Fibroblast of skin of left biceps (primary cell): ENCODE measurements at places on chromosomes 11 and 22.

DNA sequence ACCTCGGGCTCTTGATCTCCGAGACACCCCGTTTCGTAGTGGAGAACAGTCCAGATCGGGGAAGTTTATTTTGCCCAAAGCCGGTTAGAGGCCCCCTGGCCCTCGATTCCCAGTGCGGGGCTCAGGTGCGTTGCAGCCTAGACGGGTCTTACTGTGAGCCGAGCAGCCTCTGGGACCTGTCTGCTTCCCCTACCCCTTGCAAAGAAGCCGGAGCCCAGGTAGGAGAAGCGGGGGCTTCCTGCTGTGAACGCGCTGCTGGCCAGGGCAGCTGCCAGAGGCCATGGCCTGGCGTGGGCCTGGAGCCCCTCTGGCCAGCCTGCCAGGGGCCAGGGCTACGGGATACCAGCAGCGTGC is 621 bp downstream of the TSPO start:
- DNase-seq = no peak

GRCh38 chr11:5507933-5508305 is 1.8 kb downstream of the UBQLN3 start:
- no peak for DNase-seq

GRCh38 chr11:134668796-134669195 is 256.8 kb upstream of the B3GAT1 start:
- DNase-seq = no peak

DNA sequence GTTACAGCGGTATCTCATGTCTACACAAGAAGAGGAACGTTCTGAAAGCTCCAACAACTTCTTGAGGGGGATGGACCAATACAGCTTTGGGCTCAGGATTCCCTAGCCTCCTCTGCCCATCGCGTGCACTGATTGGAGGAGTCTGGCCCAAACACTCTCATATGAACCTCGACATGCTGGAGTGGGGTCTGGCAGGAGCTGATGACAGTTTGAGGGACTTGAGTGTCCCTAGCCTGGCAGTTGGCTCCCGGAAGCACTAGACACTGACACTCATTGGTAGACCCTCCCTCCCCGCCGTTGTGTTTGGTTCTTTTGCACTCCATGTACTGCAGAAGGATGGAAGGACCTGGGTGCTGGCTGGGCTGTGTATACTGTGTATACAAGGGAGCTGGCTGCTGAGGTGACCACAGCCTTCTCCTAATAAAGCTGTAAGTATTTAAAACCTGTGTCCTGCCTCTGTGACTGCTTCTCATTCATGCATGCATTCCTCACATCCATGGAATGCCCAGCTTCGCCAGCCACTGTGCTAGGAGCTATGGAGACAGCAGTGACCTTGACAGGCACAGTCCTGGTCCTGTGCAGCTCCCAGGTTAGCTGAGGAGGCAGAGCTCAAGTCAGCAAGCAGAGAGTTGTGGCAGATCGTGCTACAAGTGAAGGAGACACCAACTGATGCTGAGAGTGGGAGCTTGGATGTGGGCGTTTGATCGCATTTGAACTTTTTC is 27.9 kb downstream of the ADAMTS15 start:
- DNase-seq = no peak

GRCh38 chr11:76159983-76160661 is 46.2 kb downstream of the WNT11 start:
- DNase-seq = no peak

GRCh38 chr11:130787973-130788570 is 128.2 kb downstream of the SNX19 start:
- DNase-seq = no peak

DNA sequence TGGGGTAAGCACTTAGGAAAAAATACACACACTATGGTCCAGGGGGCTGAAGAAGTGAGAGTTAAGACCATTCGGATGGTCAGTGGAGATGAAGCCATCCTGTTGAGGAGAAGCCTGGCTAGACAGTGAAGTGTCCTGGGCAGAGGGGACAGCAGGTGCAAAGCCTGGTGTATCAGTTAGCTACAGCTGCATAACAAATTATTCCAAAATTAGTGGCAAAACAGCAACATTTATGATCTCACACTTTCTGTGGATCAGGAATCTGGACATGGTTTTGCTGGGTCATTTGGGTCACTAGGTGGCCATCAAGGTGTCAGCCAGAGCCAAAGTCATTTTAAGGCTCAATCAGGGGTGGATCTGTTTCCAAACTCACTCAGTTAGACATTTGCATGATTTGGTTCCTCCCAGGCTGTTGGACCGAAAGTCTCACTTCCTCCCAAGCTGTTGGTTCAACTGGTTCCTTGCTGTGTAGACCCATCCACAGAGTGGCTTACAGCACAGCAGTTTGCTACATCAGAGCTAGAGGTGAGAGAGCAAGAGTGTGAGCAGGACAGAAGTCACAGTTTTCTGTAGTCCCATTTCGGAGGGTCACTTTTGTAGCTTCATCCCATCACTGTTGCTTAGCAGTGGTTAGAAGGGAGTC is 80.1 kb upstream of the ALX4 start:
- DNase-seq = no peak

DNA sequence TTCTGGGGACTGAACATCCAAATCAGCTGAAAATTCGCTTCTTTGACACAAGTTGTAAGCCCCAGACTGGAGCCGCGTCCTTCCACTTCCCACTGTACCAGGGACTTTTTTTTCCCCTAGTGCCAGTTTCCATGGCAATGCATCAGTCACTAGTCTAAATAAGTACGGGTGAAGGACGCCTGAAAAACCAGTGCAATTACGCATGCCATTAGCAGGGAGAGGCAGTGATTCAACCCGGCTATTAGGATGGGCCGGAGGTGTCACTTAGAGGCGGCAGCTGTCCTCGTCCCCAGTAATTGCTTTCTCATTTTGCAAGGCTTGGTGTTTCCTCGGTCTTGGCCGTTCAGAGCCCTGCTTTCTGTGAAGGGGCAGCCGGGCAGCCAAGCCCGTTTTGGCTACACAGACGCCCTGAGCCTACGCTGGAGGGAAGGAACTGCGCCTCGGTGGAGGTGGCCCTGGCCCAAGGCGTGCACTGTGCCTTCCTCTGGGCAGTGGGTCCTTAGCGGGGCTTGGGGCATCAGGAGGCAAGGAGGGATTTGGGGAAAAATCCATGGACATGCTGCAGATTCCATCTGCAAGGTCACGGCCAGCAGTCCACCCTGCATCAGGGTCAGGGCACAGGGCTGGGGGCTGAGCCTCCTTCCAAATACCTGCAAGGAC is 319.7 kb downstream of the CTTN start:
- DNase-seq = no peak

DNA sequence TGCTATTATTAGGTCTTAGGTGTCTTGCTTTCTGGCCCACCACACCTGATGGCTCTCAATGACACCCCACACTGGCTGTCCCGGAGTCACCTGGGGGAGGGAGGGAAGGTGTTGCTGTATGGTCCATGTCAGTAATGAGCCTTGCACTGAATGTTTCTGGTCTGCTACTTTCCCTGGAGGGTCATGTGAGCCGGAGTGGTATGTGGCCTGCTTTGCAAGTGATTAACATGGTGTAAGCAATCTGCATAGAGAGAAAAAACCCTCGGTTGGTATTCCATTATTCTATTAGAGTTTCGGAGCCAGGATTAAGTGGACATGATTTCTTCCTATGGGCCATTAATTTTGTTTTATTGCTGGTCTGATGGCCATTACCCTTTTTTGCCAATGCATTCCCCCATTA is 63.9 kb downstream of the PKNOX2 start:
- no peak for DNase-seq

DNA sequence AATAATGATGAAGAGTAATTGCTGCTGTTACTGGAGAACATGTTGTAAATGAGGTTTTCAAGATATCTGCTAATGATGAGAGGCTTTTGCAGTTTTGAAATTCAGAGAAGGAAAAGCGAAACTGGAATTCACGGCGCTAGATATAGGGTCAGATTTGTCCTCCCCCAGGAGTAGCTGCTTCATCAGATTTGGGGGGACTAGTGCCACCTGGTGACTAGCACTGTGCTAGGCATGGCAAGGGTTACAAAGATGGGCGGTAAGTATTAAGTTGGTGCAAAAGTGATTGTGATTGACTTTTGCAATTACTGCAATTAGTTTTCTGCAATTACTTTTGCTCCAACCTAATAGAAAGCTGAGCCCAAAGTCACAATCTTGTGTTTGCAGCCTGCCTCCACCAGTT is 879.9 kb upstream of the TENM4 start:
- no peak for DNase-seq

DNA sequence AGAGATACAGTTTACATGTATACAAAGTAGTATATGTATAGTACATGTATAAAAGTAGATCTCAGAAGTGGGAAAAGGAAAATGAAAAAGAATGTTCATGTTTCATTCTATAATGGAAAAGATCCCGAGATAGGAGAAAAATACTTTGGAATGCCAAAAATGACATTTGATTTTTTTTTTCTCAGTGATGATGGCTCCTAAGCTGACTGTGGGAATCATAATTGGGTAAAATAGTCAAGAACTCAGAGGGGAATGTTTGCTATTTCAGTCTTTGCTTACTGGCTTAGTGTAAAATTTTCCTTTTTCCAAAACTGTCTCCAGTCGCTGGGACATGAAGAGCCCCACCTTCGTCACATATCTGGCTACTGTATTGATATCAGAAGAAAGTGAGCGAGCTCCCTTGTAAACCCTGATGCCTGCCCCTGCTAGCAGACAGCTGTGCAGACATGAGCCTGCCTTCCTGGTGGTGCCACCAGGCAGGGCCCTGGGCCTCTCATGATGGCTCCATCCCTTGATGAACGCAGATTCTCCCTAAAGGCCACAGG is 944.6 kb downstream of the NTM start:
- DNase-seq = no peak

GRCh38 chr11:32309530-32310213 is 125.7 kb downstream of the WT1 start:
- no peak for DNase-seq

GRCh38 chr22:22702237-22703202 is 58.1 kb downstream of the GGTLC2 start:
- DNase-seq = no peak

- DNase-seq = no peak
Observed at GRCh38 chr11:132980670-132981069, 551.6 kb downstream of the OPCML start.

GRCh38 chr11:36412781-36413383 is 97.2 kb downstream of the TRAF6 start:
- no peak for DNase-seq

GRCh38 chr11:130314184-130314749 is 450 bp downstream of the ZBTB44 start:
- no peak for DNase-seq

DNA sequence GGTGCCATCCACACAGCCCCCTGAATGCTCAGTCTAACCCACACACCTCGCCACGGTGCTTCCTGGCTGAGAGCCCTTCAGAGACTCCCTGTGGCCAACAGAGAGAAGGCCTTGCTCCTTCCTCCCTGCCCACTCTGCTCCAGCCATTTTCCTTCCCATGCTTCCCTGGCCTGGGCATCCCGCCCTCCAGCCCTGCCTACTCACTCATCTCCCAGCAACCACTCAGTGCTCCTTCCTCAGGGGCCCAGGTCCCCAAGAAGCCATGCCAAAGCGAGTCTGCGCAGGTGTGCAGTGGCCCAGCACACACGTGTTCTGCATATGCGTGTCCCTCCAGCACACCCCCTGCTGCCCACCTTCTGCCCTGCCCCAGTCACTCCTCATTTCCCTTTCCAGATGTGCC is 56.4 kb downstream of the NECTIN1 start:
- no peak for DNase-seq

- DNase-seq = no peak
Observed at GRCh38 chr11:5196731-5197130, 3.8 kb downstream of the OR51V1 start.

DNA sequence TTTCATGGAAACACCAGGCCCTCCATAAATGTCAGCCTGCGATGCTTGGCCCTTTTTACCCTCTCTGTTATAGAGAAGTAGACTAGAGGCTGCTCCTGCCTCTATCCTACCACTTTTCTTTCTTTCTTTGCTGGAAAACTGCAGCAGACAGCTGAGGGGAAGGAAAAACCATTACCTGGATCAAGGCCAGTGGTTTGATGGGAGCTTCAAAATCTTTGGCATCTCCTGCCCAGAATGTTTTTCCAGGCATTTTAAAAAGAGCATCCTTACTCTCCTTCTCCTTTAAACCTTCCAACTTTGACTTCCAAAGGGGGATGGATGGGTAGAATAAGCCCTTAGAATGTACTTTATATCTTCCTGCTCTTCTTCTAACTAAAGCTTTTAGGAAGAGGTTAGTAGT is 44.9 kb downstream of the EXT2 start:
- DNase-seq = no peak

- DNase-seq = no peak
Observed at GRCh38 chr11:44380009-44380313, 70.0 kb upstream of the ALX4 start.

DNA sequence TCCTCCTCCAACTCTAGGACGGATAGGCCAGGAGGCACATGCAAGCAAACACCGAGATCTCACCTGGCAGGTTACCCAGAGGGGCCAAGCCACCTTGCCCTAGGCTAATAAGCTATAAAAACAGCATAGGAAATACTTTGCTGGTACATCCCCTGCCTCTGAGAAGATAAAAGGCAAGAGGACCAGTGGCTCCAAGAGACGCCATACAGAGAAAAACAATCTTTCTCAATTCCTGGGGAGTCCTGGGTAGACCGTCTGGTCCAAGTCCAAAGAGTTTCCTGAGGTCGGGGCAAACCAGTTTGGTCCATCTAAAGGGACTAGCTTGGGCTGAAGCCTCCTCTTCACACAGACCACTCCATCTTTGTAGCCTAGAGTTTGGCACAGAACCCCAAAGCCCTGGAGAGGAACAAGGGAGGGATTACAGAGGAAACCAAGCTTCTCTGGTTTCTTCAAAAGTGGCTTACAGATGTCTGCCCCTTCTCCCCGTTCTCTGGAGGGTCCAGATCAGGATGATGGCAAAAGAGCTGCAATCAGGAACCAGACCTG is 40.4 kb downstream of the NUMA1 start:
- DNase-seq = no peak

DNA sequence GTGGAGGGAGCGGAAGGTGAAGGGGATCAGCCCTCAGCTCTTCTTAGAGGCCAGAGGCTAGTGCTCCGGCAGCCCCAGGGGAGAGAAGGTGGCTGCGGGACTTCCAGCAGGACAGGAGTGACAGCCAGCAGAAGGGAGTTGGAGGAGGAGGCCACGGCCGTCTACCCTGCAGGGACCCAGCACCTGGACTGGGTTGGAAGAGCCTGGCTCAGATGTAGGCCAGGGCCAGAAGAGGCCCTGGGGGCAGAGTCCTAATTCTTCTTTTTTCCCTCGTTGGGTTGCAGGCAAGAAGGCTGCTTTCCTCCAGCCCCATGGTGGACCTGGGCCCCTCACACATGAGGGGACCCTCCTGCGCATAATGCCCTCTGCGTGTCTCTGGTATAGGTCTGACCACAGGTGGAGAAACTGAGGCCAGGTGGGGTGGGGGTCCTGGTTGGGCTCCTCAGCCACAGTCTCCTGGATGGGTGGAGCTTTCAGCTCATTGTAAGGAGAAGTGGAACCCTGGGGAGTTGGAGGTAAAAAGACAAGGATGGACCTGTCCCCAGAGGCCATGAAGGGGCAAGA is 2.3 kb upstream of the MCAM start:
- no peak for DNase-seq

GRCh38 chr22:43289531-43289963 is 53.6 kb downstream of the SCUBE1 start:
- DNase-seq = no peak

DNA sequence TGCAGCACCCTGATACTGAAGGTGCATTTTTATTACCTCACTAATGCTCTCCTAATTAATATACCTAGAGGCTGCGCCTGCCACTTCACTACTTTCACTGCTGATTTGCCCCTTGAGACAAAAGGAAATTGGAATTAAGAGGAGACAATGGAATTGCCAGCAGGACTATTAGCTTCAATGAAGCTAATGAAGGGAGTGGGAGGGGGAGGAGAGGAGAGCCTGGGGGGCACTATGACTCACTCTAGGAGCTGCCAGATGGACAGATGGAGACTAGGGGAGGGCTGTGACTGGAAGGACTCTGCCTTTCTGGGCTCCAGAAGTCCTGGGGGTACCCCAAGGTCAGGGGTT is 102.8 kb upstream of the DRD2 start:
- DNase-seq = no peak
